ENCODE measurements at places on chromosomes 2 and 18.

DNA sequence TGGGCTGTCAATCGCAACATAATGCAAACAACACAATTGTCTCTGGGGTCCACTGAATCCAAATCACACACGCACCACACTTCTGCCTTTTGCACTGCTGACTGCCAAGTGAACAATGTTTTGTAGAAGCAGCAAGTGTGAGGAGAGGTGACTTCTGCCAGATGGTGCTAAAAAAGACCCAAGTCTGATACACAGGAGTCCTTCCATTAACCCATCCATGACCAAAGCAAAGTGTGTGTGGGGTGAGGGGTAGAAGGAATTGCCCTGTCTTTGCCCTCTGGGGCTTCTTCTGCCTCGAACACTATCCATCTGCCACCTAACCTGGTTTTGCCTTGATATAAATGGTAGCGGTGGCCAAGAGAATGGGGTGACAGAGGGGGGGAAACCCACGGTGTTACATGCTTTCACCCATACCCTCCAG is 50.0 kb downstream of the C2orf42 start:
- no peak for DNase-seq

DNA sequence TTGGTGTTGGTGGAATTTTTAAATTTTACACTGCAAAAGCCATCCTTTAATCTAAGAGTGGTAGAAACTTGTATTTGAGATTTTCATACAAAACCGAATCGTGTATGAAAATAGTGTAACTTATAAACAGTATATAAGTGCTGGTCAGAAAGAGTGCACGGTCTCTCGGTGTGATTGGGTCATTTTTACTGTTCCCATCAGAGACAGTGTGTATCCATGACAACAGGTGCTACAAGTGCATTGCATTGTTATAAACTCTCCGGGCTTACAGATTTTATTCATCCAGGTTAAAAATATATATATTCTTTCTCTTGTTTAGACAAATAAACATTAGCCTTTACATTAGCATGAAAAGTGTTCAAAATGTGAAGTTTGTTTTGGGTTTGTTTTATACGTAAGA is 721.9 kb downstream of the METTL4 start:
- no peak for DNase-seq

DNA sequence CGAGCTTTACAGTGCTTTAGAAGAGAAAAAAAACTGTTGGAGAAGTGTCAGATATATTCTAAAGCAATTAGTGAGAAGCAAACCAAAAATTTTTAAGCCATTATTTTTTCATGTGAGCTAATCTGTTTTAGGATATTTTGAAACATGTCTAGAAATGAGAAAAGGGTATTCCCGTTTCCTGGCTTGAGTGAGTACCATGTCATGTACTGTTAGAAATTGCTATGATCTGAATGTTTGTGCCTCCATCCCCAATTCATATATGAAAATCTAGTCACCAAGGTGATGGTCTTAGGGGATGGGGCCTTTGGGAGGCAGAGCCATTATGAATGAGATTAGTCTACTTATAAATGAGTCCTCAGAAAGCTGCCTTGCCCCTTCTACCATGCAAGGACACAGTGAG is 493.3 kb upstream of the GCFC2 start:
- no peak for DNase-seq

- DNase-seq = no peak
Observed at GRCh38 chr2:138087751-138088593, 123.7 kb downstream of the HNMT start.

DNA sequence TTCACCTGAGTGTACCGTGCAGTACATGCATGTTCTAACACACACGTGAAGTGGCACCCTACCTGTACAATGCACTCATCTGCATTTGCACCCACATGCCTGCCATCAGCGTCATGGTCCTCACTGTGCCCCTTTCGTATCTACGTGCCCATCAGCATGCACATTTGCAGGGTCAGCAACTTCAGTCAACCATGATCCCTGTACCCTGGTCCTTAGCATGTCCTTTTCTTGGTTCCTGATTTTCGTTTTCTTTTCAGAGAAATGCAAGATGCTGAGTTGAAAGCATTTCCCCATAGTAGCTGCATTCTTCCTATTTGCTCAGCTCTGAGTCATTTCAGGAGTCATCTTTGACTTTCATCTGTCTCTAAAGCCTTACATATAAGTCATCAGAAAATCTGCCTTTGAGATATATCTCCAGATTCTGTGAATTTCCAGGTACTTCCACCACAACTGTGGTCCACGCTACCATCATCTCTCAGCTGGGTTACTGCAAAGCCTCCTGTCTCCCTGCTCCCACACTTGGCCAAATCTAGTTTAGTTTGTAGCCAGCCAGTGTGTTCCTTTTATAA is 14.7 kb upstream of the PUM2 start:
- no peak for DNase-seq

DNA sequence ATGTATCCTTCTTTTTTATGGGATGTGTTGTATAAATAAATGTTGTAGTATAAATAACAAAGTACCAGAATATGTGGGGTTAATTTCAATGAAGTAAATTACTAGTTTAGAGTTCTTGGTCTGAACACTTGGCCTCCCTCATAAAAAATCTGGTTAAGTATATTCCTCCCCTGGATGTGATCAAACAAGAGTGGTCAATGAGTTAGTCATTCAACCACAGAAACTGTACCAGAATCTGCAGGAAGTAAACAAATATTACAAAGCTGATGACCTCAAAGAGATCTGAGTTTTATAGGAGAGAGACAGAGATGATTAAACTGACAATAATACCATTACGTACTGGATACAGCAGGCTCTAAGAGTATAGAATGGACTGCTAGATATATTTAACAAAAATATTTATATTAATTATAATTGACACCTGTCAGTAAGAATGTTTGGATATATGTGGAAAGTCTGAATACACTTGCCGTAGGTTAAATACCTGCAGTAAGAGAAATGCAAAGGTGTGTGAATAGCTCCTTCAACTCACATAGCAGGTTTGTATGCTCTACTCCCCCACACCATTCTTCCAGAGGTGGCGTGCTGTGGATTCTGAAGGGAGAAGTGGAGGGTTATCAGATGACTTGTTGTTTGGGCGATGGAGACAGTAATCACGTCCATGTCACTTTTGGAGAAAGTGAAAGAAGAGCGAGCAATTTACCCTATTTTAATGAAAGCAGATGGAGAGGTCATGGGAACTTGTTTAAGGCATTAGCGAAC is 108.3 kb upstream of the LRATD1 start:
- DNase-seq = no peak

DNA sequence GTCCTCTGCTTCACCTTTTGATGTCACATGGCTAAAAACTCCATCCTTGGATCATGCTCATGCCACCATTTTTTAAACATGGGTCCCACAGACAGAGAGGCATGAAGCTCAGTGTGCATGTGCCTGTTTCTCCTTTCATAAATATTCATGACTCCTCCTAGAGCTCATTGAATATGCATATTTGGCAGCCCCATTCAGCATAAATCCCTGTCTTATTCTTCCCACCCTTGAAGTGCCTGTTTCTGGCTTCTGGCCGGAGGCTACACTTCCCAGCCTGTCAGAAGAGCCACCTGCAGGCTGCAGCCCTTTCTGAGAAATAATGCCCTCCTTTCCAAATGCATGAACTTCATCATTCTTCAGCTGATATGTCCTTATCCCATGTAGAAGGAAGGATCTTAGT is 109.7 kb downstream of the LDLRAD4 start:
- no peak for DNase-seq

- DNase-seq = no peak
Observed at GRCh38 chr2:166117491-166117890, 10.3 kb downstream of the SCN1A start.

DNA sequence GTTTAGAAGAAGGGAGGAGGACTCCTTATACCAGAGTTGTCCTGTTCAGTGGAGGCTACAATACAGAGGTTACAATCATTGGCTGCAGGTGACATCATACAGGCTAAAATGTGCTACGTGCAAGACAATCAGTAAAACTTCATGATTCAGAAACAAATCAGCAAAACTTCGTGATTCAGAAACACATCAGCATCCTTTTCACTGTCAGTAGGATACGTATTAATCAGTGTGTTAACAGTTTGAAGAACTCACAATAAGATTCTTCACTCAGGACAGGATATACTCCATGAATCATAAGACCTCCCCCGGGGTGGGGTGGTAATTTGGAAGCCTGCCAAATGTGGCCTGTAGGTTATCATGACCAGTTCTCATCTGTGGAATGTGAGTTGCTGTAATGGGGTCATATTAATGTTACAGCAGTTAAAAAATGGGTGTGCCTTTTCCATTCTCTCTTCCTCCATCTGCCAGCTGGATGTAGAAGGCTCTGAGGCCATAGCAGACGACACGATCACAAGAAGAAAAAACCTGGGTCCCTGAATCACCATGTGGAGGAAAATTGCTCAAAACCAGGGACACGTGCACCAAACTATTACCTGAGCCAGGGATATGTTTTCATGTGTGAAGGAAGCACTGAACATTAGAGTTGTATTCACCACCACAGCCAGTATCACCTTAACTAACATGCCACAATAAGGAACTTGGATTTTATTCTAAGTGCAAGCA is 134.8 kb upstream of the CREB1 start:
- DNase-seq = no peak

DNA sequence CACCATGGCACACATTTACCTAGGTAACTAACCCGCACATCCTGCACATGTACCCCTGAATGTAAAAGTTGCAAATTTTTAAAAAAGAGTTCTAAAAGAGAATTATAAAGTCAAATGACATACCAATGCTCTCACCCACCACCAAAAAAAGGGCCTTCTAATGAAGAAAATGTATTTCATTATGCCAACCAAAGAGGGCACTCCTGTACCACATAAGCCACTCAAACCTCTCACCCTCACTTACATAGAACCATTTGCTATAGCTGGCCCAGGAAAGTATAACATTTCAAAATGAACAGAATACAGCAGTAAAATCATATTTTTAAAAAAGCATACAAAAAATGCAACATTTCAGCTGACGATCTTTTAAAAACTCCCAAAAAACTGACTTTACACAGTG is 241.5 kb upstream of the PKDCC start:
- no peak for DNase-seq

DNA sequence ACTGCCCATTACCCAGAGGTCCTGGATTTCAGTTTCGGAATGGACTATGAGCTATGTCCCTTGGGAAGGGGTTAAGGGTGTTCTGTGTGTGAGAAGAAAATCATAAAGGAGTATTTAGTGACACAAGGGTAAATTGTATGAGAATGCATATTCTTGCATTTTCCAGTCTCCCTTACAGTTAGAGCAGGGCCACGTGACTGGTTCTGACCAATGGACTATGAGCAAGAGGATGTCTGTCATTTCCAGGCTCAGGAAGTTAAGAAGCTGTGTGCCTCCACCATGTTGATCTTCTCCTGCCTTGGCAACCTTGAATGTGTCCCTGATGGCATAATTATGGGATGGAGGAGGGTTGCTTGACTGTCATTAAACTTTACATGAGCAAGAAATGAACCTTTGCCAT is 94.9 kb downstream of the DHRS9 start:
- DNase-seq = no peak

- DNase-seq = peak; percentile 5
Observed at GRCh38 chr2:124025891-124026434, 876 bp downstream of the CNTNAP5 start.

GRCh38 chr2:144495227-144496091 is 24.5 kb downstream of the ZEB2 start:
- no peak for DNase-seq

DNA sequence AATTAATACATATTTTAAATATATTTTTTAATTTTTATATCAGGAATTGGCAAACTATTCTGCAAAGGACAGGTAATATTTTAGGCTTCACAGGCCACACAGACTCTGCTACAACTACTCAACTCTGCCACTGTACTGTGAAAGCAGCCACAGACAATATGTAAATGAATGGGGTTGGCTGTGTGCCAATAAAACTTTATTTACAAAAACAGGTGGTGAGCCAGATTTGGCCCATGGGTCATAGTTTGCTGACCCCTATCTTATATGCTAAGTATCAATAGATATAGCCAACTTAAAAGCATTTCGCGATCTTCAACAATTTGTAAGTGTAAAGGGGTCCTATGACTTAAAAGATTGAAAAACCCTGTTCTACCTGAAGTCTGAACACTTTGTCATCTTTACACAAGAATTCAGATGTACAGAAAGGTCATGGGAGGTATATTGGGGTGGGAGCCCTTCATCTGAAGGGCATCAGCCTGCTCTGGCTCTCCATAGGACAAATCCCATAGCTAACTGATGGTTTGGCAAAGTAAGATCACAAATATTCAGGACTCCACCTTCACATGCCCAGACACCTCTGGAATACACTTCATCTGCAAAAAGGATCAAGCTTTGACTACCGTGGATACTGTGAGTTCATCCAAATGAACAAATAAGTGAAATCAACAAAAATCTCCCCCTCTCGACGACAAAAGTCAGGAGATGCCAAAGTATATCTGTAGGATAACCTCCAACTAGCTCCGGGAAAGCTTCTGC is 65.9 kb downstream of the C1D start:
- DNase-seq = no peak

GRCh38 chr2:173654161-173654895 is 299.7 kb downstream of the CDCA7 start:
- no peak for DNase-seq

GRCh38 chr2:236943068-236943467 is 142.6 kb upstream of the COPS8 start:
- DNase-seq = no peak

DNA sequence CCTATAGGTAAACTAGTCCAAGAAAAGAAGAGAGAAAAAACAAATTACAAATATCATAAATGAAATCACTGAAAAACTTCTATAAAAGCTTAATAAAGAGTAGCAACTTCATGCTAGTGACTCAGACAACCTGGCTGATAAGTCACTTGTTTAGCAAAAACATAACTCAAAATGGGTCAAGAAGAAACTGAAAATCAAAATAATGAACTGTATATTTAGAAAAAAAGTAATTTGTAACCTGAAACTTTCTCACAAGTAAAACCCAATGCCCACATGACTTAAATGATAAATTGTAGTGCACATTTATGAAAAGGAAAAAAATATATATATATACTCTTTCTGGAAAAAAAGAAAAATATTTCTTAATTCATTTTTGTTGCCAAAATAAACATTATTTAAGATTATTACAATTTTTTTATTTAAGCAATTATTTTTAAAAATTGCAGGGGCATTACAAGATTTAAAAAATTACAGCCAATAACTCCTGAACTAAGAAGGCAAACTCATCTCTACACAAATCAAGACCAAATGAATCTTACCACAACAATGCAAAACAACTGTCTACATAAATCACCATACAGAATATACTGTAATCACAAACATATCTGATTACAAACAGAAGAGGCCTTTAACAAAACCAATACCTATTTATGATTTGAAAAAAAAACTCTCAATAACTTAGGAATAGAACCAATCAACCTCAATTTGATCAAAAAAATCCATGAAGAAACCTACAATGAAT is 406.3 kb downstream of the CDH7 start:
- DNase-seq = no peak

DNA sequence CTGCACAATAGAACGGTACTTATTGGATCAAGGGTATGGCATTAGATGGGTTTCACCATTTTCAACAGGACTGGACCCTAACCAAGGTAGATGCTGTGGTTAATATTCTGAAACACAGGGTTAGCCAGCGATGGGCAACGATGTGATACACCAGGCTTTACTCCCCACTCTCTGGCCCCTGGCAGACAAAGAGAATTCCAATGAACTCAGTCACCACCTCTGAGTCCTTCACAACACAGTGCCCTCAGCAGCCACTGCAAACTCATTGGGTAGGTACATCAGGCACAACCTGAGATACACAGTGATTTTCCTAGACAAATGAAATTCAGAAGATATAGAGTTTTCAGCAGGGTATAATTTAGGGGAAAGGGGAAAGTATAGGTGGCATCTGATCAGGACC is 634.5 kb downstream of the ZEB2 start:
- DNase-seq = no peak

- DNase-seq = peak; percentile 73
Observed at GRCh38 chr2:69911985-69912563, 2.8 kb upstream of the MXD1 start.

All from neural progenitor cell (in vitro differentiated cells).